ENCODE measurements at places on chromosomes 11 and 22.

- DNase-seq, result no peak
These were observed 19.0 kb upstream of the CCDC89 start for GRCh38 chr11:85704967-85705366.

DNA sequence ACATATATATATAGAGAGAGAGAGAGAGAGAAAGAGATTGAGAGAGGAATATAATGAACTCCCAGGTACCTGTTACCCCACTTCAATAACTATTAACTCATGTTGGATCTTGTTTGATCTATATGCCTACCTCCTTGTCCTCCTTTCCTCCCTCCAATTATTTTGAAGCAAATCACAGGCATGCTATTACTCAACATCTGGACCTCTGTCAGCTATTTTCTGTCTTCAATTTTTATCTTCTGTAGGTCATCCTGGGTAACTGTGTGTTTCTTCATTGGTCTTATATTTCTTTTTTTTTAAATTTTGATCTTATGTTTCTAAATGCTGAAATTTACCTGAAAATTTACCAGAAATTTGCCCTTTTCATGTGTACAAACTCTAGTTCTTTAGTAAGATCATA lies 24.8 kb downstream of the UVRAG start:
- no peak for DNase-seq

DNA sequence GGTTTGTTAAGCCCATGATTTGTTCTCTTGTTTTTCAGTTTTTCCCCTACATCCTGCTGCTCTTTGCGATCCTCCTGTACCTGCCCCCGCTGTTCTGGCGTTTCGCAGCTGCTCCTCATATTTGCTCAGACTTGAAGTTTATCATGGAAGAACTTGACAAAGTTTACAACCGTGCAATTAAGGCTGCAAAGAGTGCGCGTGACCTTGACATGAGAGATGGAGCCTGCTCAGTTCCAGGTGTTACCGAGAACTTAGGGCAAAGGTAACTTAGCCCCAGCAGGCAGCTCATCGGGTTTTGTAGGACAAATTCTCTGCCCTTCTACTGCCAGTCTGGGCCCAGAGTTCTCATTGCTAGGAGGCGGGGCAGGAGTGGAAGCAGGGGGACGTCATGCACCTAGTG lies 49.7 kb downstream of the PANX1 start:
- no peak for DNase-seq

- no peak for DNase-seq
These were observed 44.4 kb downstream of the KMT5B start for GRCh38 chr11:68168694-68169093.

GRCh38 chr11:31301549-31302510 lies 67.7 kb downstream of the DCDC1 start:
- no peak for DNase-seq

- DNase-seq, result no peak
These were observed 41.5 kb downstream of the ST3GAL4 start for GRCh38 chr11:126396965-126397364.

DNA sequence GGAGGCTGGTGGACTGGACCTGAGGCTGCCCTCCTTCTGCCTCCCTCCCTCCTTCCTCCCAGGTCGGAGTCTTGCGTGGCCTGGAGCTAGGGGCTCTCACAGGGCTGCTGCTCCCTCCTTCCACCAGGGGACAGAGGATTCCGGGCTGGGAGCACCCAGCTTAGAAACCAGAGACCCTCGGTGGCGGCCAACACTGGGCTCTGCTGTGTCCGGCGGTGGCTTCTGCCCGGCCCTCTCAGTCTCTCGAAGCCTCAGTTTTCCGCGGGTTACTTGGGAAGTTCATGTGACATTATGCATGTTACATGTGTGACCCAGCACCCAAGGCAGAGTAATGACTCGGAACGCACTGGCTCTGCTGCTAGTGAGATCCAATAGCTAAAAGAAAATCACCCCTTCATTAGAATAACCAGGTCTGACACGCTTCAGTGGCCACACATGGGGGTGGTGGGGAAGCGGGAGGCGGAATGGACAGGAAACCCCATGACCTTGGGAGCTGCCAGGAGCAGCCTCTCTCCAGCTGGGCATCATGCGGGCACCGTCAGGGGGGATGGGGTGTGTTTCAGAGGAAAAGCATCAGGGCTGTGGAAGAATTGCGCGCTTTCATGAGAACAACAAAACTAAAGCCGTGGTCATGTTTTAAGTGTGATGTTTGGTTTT lies 5.9 kb upstream of the MRGPRG start:
- no peak for DNase-seq

DNA sequence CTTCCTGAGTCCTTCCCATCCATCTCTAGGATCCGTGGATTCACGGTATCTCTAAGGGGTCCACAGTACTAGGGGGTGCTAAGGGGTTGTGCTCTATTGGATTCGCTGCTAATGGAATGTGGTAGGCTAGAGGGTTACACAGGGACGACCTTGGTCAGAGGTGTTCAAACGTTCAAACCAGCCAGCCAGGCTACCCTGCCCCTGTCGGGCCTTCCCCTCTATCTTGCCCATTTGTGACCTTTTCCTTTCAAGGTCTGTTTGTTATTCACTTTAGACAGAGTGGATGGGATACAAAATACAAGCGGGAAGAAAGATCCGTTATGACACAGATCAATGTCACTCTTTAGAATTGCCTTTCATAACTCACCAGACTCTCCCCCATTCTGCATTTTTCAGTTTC lies 205.8 kb upstream of the TBCEL start:
- no peak for DNase-seq

- DNase-seq, result no peak
These were observed 19.4 kb downstream of the PTPN5 start for GRCh38 chr11:18772211-18772610.

DNA sequence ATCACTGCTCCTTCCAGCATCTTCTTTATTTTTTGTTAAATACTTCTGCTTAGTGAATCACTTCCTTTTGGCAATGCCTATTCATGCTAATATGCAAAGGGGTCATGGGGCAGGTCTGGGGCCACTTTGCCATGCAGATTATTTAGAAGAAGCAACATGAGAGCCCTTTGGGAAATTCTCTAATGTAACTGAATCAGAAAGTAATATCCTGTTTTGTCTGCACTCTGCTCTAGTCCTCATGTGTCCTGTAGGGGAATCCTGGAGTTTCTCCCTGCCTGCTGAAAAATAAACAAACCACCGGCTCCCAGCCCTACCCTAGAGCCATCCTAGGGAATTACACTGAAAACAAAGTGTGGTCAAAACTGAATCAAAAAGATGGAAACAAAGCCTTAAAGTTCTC lies 176.5 kb upstream of the POU2AF2 start:
- no peak for DNase-seq

- no peak for DNase-seq
These were observed 472.6 kb downstream of the BUD13 start for GRCh38 chr11:116300232-116300631.

GRCh38 chr11:17431139-17431538 lies 42.7 kb upstream of the KCNJ11 start:
- no peak for DNase-seq

GRCh38 chr22:23057331-23057730 lies 13.0 kb upstream of the GNAZ start:
- no peak for DNase-seq

- no peak for DNase-seq
These were observed 1437.8 kb downstream of the BRD1 start for GRCh38 chr22:48389916-48390315.

DNA sequence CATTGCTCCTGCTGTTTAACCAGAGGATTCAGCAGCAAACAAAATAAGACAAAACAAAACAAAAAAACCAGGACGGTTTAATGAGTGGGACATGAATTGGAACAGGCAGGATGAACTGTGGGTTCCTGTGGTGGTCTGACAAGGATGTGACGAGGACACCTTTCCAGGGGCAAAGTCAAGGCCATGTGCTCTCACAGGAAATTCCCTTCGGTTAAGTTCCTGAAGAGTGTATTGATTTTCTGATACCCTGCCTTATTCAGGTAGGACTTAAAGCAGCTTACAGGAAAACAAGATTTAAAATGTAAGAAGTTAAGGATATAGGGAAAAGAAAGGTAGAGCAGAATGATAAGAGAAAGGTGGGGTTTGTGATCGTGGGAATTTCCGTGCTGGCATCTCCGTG lies 8.5 kb upstream of the PLET1 start:
- DNase-seq, result no peak

DNA sequence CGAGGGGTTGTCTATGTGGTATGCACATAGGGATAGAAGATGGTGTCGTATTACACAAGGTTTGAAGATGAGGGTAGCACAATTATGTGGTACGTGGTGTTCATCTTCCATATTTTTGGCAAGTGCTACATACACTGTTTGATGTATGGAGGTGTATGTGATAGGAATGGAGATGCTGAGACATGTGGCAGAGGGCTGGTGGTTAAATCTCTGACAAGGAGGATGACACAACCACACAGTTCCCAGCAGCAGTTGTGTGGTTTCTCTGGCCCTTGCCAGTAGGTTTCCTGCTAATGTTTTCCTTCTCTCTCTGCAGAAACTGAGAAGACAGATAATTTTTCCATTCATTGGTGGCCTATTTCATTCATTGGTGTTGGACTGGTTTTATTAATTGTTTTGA lies 17.0 kb downstream of the NCR3LG1 start:
- DNase-seq, result no peak

DNA sequence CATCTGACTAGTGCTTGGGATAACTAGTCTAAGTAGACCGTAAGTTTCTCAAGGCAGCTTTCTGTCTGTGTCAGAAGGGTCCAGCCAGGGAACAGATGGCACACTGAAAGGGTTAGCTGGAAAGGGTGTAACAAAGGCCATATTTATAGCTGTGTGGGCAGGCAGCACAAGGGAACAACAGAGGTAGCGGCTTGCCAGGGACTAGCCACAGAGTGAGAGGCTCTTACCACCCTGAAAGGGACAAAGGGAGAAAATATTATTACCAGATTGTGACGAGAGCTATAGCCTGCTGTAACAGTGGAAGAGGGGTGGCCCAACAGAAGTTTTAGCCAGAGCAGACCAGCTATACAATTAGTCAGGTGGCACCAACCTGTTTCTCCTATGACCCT lies 129.4 kb downstream of the CCDC34 start:
- DNase-seq, result no peak

DNA sequence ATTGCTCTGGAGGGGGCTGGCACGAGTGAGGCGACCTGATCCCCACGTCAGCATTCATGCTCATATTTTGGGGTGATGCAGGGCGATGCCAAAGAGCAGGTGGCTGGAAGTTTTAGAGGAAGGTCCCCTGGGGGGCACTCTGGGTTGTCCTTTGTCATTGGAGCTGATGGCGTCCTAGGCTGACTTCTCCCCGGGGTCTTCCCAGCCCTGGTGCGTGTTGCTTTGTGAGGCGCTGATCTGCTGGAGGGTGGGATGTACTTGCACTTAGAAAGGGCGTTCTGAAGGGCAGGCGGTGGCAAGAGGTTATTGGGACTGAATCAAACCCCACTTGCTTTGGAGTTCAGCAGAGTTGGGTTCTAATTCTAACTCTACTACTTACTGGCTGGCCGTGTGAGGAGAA lies 313.3 kb downstream of the NTM start:
- no peak for DNase-seq

GRCh38 chr11:14119357-14119756 lies 156.8 kb downstream of the SPON1 start:
- no peak for DNase-seq

- DNase-seq, result no peak
These were observed 33.9 kb downstream of the MMP20 start for GRCh38 chr11:102591160-102591718.

DNA sequence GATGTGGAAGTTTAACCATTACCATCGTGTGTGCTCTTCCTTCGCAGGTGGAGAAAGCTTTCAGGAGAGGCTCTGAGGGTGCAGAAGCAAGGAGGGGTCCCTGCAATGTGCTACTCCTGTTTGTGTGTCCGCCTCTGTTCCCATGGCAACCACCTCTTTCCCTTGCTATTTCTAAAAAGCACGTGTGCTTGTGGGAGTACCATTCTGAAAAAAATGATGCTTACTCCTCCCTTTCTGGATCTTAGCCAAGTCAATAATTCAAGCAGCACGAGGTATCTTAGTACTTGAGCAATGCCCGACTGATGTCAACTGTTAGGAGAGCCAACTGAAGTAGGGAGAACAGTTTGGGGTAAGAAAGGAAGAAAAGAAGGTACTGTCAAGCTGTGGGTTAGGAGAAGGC lies 628.7 kb downstream of the NTM start:
- no peak for DNase-seq

- DNase-seq, result no peak
These were observed 238.8 kb downstream of the TBC1D22A start for GRCh38 chr22:47001288-47001687.

DNA sequence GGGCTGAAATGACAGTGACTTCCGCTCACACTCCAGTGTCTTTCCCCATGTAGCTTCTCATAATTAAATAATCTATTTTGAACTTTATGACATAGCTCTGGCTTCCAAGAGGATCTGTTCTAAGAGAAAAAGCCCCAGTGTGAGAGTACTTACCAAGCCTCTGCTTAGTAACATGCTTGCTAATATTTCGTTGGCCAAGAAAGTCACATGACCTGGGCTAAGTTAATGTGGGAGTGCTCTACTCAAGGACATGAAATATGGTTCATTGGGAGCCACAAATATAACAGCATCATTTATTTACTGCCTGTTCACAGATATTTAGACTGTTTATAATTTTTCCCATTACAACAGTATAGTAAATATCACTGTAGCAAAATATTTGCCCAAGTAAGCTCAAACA lies 42.5 kb downstream of the CCDC73 start:
- no peak for DNase-seq

DNA sequence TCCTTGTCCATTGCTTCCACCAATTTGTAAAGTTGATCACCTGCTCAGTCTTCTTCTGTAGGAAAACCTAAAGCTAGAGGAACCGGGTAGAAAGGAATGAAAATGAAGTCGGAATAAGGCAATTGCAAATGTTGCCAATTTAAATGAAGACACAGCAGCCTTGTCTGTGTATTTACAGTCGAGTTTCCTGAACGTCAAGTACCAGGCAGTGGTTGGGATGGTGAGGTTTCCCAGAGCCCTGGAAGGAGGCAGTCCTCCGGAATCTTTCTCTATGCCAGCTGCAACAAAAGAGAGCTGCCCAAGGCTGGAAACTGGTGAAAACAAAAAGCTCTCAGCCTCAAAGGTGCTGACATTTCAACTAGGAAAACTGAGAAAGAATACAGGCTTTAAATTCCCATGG lies 17.7 kb downstream of the MAJIN start:
- no peak for DNase-seq

DNA sequence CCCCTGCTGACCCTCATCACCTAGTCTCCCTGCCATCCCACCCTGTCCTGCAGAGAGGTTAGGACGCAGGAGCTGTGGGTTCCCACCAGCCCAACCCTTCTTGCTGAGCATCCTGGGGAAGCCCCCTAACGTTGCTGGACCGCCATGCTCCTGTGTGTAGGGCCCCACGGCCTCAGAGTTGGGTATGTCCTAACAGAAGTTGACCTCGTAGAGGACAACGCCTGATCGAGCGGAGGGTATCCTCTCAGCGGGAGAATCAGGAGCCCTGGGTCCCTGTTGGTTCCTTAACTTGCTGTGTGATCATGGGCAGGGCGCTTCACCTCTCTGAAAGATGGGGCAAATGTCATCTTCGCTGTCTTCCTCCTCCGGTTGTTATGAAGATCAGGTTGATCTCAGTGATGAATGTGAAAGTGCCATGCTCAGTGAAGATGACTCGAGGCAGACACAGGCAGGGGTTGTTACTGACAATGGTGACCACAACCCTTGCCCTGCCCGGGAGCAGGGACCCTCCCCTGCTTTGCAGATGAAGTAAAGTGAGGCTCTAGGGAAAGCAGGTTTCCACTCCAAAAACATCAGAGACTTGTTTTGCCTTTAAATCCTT lies 19.3 kb upstream of the CD5 start:
- DNase-seq, result no peak

All from GM04504 (cell line).